ENCODE measurements at places on chromosomes 12 and 14.
A peak's percentile ranks its signal among the peaks of the same experiment; 100 is the strongest.

- DNase-seq: no peak
Observed at GRCh38 chr14:77902811-77903210, 102.9 kb downstream of the ADCK1 start.

DNA sequence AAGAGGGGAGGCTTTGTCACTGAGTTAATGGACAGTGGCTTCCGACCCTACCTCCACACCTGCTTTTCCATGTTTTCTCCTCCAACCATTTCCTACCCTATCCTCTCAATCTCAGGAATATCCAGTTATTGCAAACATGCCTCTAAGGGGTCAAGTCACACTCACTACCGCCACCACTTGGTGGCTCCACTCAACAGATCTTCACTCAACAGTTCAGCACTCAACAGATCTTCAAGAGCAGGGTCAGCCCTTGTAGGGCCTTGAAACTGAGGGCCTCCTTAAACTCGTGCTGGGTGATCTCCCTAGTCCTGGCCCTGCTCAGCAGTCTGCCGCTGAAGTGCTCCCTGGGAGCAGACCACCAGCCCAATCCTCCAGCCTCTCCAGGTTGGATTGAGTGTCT lies 14.2 kb downstream of the ZNF641 start:
- DNase-seq: no peak

DNA sequence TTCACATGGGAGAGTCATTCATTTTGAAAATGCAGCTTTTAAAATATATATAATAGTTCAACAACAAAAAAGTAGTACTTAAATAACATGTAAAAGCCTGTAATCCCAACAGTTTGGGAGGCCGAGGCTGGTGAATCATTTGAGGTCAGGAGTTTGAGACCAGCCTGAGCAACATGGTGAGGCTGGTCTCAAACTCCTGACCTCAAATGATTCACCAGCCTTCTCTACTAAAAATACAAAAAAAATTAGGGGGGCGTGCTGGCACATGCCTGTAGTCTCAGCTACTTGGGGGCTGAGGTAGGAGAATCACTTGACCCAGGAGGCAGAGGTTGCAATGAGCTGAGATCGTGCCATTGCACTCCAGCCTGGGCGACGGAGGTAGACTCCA lies 256.3 kb upstream of the RGS6 start:
- DNase-seq: no peak

GRCh38 chr12:1197264-1198018 lies 206.4 kb downstream of the ERC1 start:
- no peak for DNase-seq

- DNase-seq: no peak
Observed at GRCh38 chr12:45615268-45615667, 114.2 kb upstream of the ARID2 start.

GRCh38 chr12:75698052-75698451 lies 186.6 kb upstream of the KRR1 start:
- no peak for DNase-seq

GRCh38 chr14:76967788-76968187 lies 60.7 kb downstream of the IRF2BPL start:
- DNase-seq: no peak

DNA sequence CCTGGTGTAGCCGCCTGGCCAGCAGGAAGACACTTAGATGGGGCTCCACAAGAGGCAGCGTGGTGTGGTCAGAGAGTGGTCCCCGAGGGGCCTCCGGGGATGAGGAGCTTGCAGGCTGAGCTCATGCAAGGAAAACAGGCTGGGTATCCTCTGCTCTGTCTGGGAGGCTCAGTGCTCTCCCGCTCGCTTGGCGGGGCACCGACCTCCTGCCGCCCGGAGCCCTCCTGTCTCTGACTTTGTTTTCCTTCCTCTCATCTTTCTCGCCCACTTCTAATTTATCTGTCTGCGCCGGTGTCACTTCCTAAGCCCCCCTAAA lies 31.3 kb upstream of the DLK1 start:
- DNase-seq: no peak

- no peak for DNase-seq
Observed at GRCh38 chr14:68246786-68247105, 427.2 kb downstream of the RAD51B start.

DNA sequence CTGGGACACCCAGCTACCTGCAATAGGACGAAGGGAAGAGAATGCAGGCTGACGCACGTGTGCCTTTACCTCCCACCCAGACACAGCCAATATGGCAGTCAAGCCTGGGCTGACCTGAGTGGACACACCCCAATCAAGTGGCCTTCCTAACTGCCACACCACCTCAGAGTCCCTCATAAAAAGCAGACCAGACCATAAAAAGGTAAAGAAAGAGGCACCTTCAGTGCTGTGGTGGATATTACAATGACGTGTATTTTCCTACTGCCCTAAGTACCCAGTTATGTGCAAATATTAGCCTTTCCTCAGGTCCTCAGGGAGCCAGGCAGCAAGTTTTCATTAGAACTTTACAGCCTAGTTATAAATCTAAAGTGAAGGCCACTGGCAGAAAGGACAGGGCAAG lies 75.8 kb downstream of the KCNK10 start:
- no peak for DNase-seq

- no peak for DNase-seq
Observed at GRCh38 chr14:106846218-106846617, 1319.8 kb downstream of the TMEM121 start.

DNA sequence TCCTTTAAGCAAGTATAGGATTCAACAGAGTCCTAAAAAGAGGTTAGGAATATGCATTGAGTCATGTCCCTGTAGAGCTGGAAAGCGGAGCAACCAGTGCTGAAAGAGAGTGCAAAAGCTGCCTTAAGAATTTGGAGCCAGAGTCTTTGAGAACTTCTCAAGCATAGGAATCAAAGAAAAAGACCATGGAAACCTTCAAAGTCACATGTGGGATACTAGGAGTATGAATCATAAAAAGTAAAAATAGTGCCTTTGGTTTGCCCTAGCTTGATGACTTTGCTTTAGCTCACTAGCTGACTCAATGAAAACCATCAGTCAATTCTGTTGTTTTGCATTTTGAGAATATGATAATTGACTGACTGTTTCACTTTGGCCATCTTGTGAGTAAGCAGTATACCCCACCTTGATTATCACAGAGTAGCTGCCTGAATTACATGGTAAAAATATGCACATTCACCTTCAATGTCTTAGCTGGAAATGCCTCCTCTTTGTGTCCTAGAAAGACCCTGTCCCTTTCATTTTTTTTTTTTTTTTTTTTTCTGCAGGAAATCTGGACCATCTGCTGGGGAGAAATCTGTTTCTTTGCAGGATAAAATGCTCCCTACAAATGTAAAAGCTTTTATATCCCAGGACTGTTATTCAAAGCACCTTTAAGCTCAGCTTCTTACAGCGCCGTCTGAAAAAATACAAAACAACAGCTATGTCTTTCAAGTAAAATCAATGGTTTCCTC lies 248.6 kb upstream of the KRR1 start:
- peak; percentile 51 for DNase-seq

- no peak for DNase-seq
Observed at GRCh38 chr14:34797747-34798583, 77.2 kb downstream of the BAZ1A start.

- DNase-seq: no peak
Observed at GRCh38 chr12:113228394-113229028, 7.2 kb downstream of the TPCN1 start.

- DNase-seq: no peak
Observed at GRCh38 chr12:18483698-18484325, 222.5 kb downstream of the PIK3C2G start.

- DNase-seq: no peak
Observed at GRCh38 chr14:90379106-90379505, 17.7 kb upstream of the CALM1 start.

- peak; percentile 12 for DNase-seq
Observed at GRCh38 chr14:102891556-102891955, 30.9 kb upstream of the AMN start.

DNA sequence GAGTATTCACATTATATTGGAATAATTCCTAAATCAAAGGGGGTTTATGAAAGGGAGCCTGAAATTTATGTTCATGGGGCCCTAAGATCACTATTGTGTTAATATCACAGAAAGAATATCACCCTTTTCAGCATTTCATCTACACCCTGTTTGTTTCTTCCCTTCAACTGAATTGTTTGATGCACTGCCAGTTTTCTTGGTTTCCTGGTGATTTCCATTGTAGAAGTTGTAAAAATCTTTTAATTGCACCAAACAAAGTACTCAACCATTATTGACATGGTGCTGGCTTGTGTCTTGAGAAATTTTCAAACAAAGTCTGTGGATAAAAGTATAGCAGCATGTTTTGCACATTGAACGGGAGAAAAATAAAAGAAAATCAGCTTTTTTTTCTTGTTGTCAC lies 154.8 kb upstream of the PRKD1 start:
- DNase-seq: no peak

Data from AG04449 (cell line).